ENCODE measurements at places on chromosomes 7 and 10.

DNA sequence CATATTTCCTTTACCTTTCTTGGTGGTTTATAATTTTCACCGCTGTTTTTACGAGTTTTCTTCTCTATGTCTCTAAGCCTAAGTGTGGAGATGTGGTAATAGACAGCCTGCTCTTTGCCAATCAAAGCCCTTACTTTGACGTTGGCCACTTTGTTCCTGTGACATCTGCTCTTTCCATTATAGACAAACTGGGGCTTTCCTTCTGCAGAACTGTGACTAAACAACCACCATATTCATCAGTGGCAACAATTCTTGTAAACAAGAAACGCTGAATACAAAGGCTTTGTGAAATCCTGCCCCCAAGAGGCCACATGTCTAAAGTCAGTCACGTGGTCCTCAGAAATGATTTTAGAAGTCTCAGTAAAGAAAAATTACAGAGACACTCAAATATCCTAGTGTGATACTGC lies 59.6 kb upstream of the CAPZA2 start:
- DNase-seq = no peak

GRCh38 chr7:134376693-134377092 lies 60.0 kb upstream of the SLC35B4 start:
- DNase-seq = no peak

DNA sequence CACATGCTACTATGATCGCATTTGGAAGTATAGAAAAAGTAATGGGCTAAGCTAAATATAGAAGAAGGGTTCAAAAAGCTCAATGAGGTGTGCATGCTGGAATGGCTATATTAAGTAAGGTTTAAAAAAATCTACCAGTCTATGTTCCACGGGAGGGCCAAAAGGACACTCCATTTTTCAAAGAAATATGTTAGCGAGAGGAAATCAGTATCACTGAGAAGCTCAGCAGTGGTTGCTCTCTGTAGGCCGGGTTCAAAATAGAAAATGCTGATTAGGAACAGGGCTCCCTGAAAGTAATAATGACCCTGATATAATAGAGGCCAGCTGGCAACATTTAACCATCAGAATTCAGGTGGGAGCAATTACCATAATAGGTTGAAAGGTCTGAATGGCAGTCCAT lies 224.5 kb upstream of the SEMA3E start:
- DNase-seq = no peak

- DNase-seq = no peak
Measured at GRCh38 chr10:98509745-98510144, 63.0 kb upstream of the HPS1 start.

DNA sequence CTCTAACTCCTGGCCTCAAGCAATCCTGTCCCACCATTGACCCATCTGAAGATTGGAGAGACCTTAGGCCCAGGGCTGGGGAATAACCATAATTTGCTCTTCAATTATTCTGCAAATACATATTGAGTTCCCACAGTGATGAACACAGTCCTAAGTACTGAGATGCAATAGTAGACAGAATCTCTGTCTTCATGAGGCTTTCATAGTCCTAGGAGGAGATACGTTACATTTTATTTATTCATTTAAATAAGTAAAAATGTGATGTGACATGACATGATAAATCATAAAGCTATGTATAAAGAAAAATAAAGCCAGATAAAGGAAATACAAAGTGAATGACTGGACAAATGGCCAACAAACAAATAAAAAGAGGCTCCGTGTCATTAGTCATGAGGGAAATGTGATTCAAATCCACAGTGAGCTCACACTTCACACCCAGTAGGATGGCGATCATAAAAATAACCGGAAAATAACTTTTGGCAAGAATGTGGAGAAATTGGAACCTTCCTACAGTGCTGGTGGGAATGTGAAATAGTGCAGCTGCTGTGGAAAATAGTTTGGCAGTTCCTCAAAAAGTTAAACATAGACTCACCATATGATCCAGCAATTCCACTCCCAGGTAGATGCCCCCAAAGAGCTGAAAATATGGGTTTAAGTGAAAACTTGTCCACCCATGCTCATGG lies 52.1 kb upstream of the JCAD start:
- no peak for DNase-seq

DNA sequence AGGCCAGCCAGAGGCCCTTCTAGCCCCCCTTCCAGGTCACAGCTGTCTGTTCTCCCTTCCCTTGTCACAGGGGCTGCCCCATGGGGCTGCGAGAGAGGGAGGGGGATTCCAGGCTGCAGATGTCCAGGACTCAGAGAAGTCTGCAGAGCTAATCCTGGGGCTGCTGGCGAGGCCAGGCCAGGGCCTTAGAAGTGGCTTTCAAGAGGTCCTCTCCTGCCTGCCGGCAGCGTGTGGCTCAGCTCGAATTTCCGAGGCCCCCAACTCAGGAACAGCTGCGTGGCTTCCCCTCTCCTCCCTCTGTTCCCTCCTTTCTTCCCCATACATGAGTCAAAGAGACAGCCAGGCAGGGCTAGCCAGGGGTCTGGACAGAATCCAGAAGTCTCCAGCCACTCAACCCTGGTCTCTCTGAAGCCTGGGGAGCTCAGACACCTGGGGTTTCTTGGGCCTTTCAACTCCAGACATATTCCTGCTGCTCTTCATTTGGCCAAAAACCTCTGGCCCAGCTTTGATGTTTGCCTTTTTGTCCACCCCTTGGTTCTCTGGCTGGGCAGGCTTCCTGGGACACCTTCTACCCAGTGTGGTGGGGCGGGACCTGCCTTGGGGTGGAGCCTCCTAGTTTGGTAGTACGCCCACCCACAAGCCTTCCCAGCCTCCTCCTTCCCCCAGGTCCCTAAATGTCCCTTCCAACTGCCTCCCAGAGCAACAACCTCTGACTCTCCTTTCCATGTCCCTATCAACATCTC lies 21.8 kb upstream of the EIF5AL1 start:
- DNase-seq = no peak

- DNase-seq = no peak
Measured at GRCh38 chr7:77858278-77858677, 59.7 kb downstream of the PHTF2 start.

- DNase-seq = no peak
Measured at GRCh38 chr10:7551950-7552716, 114.6 kb downstream of the ITIH5 start.

GRCh38 chr7:84568781-84569180 lies 374.2 kb upstream of the SEMA3A start:
- no peak for DNase-seq

- no peak for DNase-seq
Measured at GRCh38 chr7:117623606-117624005, 143.8 kb downstream of the CFTR start.

DNA sequence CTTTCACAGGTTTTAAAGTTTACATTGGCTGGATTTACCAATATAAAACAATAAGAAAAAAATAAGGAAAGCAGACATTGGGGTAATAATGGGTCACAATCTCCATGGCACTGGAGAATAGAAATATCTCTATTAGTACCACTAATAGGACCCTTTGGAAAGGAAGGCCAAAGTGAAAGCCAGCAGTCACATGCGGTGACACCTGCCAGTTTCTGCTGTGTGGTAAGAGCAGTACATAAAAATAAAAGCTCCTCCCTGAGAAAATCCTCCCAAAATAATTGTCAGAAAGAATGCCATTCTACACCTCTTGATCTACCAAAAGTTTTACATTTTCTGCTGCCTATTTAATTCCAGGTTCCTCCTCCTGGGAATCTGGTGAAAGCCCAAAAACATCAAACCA lies 30.4 kb upstream of the SLC13A1 start:
- no peak for DNase-seq

- no peak for DNase-seq
Measured at GRCh38 chr10:117727421-117727820, 184.9 kb downstream of the EMX2 start.

DNA sequence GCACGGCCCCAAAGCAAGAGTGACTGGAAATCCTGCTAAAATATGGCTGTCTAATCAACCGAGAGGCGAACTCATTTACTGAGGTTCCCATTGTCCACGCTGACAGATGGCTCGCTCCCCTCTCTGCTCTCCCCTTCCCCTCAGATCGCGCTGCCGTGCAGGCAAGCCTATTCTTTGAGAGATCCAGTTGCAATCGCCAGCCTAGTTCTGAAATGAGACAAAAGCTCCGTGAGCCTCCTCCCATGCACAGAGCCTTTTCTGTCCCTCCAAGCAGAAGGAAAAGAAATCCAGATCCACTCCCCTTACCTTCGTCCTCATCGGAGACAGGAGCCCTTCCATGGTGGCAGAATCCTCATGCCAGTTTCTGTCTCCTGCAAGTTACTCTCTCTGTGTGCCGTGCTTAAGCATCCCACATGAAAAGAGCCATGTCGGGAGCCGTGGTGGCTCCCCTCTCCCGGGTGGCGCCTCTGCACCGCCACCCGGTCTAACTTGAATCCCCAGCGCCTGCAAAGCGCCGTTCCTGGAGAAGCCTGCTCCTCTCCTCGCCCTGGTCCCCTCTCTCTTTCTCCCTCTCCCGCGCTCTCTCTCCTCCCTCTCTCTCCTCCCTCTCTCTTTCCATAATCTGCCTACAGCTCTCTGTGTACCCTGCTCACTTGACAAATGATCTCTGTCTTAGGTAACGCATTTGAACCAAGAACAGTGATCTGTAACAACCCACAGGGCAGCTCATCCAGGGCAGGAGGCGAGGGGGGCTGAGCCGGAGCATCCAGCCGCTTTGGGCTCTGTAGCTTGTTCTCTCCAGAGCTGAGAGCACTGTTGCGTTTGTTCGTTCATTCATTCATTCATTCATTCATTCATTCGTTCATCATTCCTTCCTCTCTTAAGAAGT lies 156.8 kb downstream of the FRMD4A start:
- no peak for DNase-seq

DNA sequence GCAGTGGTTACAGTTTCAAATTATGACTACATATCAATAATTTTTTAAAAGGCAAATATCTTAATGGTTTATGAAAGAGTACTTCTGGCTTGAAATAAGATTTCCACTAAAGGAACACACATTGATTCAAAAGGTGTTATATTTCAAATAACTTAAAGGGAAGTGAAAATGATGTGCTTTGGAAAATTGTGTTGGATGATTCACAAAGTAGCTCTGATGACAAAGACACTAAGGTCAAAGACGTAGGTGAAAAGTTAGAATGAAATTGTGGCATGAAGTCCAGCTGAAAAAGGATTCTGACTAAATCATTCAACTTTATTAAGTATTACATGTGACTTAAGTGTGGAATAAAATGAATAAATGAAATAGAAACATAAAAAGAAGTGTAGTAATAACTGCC lies 20.8 kb upstream of the OR2A5 start:
- DNase-seq = no peak

GRCh38 chr10:110444004-110444337 lies 53.7 kb upstream of the DUSP5 start:
- DNase-seq = no peak

- DNase-seq = no peak
Measured at GRCh38 chr7:20407585-20408466, 77.1 kb downstream of the ITGB8 start.

DNA sequence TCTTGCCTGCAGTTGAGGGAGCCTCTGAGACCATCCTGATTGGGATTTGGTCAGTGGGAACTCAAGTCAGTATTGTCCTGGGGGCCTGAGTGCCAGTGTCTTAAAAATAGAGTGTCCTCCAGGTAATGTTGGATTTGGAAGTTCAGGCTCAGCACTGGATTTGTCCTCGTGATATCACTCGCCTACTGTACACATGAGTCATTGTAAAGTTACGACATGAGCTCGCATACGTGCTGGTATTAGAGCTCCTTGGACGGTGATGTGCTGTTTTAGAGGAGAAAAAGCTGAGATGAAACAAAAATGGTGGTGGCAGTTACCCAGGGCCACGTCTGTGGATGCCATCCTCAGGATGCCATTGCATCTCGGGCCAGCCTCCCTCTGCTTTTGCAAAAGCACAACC lies 78.2 kb downstream of the MGMT start:
- DNase-seq = no peak

DNA sequence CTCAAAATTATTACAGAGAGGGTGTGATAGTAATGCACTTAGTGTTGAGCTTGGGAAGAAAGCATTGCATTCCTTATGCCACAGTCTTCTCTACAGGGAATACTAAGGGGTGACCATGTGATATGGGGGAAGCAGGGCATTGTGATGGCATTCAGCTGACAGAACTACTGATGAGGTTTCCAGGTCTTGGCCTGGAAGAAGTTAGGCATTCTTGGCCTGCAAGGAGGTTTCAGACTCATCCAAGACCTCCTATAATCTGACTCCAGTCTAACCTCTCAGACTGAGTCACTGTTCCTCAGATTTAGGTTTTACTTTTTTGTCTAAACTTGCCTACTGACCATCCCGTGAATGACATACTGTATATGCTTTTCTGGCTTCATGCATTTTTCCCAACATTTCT lies 7.9 kb downstream of the STMP1 start:
- DNase-seq = no peak

DNA sequence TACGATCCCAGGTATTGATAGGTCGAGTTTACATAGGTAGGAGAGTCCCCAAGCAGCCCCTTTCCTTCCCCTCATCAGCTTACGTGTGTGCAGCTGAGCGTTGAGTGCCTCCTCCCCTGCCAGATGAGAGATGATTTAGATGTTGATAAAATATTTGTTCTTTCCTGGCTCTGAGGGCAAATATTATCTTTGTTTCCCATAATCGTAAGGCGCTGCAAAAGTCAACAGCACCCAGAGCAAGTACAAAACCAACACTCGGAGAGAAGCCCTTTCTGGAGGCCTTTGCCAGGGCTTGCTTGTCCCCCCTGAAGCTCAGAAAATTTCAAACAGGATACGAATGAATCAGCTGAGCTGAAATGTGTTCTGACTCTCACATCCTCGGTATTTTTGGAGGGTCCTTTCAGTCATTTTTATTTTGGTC lies 683.2 kb downstream of the LRMDA start:
- no peak for DNase-seq

DNA sequence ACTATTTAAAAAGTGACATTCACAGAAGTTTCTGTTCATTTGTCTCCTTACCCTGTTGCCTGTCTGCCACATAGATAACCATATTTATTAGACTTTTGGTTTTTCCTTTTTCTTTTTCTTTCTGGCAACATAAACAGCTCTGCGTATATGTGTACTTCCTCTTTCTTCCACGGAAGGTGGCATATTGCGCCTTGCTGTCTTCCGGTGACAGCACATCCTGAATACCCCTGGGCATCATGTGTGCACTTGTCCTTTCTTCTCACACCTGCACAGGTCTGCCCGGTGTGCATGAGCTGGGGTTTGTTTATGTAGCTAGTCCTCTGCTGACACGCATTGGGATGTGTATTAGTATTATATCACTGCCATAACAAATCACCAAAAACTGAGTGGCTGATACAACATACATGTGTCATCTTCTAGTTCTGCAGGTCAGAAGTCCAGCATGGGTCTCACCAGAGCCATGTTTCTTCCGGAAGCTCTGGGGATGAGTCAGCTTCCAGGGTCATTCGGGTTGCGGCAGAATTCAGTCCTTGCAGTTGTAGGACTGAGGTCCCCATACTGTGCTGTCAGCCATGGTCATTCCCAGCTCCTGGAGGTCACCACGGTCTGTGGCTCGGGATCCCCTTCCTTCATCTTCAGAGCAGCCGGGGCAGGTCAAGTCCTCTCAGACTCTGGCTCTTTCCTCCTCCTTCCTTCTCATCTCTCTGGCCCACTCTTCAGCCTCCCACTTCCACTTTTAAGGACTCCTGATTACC lies 596.0 kb upstream of the FOXK1 start:
- no peak for DNase-seq

- DNase-seq = peak; percentile 76
Measured at GRCh38 chr7:139035586-139036353, at the start of gene ZC3HAV1L. ZC3HAV1L (minus strand) TSS chr7:139036042; CDS start chr7:139036017, 25 bp downstream.

GRCh38 chr10:92699518-92700381 lies 10.0 kb downstream of the HHEX start:
- DNase-seq = peak; percentile 47

Measured in activated naive CD8-positive, alpha-beta T cell treated with anti-CD3 and anti-CD28 coated beads for 36 hours (primary cell).